ENCODE measurements at places on chromosomes 7 and 10.

- DNase-seq: no peak
Observed at GRCh38 chr10:71396711-71397295, at the start of gene CDH23. TSS of gene CDH23 (plus strand) at chr10:71396920. CDS start at chr10:71439832, 42,912 bp downstream.

DNA sequence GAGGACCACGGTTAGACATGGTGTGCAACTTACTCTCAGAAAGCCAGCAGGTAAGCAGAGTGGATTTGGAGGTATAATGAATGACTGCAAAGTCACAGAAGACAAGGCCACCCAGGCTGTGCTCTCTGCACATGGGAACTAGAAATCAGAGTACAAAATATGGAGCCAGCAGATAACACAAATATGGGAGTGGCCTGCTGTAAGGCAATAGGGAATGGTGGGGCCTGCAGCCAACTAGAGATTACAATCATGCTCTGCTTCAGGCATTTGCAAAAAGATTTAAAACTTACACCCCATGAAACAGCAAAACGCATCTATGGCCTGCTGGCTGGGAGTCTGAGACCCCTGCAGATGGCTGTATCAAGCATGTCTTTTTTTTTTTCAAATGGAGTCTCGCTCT is 47.0 kb downstream of the RGS10 start:
- DNase-seq: no peak

DNA sequence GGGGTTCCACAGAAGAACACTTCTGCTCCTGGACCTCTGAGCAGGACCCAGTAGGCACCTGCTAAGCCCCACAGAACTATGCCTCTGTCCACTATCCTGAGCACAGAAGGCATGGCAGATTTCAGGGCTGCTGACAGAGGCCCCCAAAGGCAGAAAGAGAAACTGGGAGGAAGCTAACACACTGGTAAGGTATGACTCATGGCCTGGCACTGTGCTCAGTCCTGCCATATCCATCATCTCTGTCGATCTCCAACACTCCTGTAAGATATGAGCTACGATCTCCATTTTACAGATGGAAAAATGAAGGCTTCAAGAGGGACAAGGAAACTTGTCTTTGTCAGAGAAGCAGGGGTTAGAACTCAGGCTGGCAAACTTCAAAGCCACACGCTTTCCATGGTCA is 62.2 kb downstream of the GRID1 start:
- DNase-seq: no peak

DNA sequence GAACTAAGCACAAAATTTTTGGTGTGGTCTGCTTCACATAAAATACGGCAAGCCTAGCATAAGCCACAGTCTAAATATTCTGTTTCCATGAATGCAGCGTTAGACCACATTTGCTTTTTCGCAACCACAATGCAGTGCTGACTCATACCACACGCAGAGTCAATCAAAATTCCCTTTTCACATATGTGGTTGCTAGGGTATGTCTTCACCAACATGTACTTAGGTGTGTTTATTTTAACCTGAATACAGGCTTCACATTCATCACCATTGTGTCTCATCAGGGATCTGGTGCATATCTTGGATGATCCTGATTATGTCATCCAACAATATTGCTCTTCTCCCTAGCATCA is 90.8 kb downstream of the CHN2 start:
- peak; percentile 12 for DNase-seq

DNA sequence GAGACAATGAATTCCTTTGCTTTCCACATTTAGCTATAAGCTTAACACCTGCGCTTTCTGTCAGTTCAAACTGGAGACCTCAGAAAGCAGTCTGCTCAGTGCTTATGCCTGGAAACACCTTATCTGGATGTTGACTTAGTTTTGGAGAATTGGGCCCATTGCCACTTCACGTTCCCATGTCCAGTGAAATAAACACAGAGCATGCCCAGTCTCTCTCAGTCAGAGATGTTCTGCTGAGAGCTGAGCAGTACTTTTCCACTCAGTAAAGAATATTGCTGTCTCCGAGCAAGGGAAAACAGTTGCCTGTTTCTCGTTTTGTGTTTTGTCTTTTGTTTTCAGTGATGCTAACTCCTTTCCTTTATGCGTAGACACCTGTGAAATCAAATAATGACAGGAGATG is 83.2 kb upstream of the PRR15 start:
- DNase-seq: no peak

- no peak for DNase-seq
Observed at GRCh38 chr10:29022513-29022912, 266.4 kb upstream of the LYZL1 start.

DNA sequence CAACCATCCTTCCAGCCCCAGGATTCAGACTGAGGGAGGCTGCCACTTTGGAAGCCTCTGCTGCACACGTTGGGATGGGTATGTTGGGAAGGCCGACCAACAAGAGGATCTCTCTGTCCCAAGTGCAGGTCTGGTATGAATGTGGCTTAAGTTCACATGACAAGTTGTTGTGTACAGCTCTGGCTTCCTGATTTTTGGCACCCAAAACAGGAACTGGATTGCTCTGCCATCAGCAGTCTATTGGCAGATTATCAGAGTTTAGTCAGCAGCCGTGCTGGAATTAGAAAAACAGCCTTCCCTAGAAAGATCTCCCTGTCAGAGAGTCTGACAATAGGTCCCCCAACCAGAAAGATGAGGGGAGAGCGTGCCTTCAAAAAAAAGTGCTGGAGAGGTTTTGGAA is 66.9 kb downstream of the GOLGA7B start:
- DNase-seq: no peak

DNA sequence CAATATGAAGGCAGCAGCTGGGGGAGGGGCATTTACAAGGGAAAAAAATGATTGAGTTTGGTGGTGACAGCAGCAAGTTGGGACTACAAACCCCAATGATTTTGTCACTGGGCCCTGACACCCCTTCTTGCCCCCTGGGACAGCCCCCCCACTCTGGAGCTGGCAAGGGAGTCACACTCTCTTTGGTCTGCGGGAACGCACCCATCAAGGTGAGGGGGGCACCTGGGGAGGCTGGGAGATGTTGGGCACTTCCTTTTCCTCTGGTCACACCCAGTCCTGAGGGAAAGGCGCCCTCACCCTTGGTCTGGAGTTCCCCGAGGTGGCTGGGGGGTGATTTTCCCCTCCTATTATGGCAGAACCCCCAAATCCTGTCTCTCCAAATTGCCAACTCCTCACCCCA is 24.4 kb downstream of the EPHB4 start:
- DNase-seq: no peak

DNA sequence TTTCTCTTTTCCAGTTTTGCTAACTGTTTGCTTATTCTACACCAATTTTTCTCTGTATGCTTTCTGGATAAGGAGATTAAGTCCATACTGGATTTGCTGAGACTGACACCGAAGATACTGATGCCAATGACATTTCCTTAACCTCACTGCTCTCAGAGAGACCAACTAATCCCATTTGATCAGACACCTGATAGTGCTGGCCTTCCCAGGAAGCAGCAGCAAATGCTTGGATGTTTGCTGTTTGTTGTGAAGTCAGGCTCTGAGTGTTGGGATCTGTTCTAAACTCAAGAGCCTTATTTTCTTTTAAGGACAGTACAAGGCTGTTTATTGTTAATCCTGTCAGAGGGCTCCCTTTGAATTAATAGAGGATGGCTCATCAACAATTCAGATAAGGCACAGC is 143.3 kb downstream of the ANK3 start:
- DNase-seq: no peak

DNA sequence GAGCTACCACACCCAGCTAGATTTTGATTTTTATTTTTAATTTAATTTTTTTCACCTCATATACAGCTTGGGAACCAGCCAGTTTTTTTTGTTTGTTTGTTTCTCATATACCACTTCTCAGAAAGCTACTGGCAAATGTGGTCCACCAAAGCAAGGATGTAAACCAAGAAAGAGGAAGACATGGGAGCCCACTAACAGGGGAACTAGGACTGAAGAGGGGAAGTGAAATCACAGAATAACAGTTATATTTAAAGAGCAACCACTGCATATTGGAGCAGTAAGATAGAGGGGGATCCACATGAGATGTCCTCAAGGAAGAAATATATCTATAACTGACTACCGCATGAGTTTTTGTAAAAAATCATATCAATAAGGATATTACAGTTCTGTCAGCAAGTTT is 10.5 kb downstream of the CPVL start:
- no peak for DNase-seq

- no peak for DNase-seq
Observed at GRCh38 chr7:13236026-13236425, 548.6 kb downstream of the ARL4A start.

DNA sequence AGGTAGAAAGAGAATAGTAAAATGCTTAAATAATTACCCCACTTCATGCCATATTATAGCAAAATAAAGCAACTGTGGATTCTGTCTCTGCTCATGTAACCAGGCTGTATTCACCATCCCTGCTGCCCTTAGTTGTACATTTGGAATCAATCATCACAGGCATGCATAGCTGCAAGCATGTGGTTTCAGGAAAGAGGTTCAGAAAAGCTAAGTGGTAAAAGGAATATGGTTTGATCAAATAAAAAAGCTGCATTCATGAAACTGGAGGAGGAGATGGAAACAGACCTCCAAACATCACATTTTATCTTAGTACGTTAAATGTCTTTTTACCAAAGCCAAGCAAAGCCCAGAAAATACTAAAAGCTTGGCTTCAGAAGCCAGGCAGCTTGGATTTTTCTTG is 81.3 kb downstream of the ADAM22 start:
- DNase-seq: no peak

DNA sequence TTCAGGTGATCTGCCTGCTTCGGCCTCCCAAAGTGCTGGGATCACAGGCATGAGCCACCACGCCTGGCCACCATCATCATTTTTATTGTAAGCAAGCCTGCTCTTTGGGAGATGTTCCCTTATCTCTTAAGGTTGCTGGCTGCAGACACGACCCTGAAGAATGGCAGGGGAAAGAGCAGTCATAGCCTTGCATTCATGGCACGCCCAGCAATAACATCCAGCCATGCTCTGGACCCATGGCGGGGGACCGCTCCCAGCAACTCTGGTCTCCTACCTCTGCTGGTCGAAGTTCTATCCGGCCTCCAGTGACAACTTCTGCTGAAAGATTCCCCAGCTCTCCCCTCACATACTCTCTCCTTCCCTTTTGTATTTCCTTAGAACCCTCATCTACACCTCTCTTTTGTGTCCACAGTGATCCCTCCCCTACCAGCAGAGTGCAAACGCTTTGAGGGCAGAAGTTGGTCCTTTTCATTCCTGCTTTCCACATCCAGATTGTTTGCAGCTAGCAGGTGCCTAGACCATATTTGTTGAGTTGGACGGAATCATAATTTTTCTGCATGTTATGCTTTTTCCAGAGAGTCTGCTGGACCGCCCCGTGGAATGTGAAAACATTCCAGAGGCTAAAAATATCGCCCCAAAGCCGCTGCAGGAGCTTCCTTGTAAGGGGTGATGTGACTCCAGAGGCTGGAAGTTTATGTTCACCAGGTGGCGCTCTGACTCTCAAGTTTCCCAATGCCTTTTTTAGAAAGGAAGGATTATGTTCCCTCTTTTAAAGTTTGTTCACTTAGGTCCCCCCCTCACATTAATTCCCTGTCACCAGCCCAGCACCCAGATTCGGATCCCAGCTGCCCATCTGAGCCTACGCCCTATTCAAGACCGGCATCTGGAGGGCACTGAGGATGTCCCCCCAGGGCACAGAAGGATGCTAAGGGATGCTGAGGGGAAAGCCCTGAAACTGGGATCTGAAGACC is 4.3 kb upstream of the MARVELD1 start:
- no peak for DNase-seq

DNA sequence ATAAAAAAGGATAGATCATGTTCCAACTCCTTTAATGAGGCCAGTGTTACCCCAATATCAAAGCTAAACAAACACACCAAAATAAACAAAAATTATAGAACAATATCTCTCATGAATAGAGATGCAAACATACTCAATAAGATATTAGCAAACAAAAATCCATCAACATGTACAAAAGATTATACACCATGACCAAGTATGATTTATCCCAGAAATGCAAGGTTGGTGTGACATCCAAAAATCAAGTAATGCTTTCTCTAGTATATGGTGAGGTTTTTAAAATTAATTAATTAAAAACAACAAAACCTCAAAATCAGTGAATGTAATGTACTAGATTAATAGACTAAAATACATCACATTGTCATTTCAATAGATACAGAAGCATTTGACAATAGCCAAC is 11.0 kb upstream of the MSMB start:
- DNase-seq: no peak

DNA sequence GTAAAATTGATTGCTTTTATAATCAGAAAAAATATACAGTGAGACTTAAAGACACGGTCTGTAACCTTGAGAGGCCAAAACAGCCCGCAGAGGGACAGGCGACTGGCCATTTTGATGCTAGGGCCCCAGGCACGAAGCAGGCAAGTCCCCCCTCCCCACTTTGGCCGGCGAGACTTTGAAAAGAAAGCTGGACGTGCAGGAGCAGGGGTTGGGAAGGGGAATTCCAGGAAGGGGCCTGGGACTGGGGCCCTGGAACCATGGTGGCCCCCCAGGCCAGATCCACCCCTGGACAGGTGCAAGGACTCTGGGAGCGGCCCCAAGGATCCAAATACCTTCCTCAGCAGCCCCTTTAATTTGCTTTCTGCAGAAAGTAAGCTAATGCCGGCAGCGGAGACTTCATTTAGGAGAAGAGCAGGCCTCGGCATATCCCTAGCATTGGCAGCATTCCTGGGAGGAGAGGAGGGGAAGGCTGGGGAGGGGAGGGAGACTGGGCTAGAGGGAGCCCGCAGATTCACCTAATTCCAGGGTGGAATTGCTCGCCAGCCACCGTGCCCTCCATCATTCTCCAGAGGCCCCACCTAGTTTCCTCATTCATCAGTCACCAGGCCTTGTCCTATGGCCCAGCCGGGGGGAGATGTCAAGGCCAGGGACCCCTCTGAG is 24.9 kb upstream of the TNRC18 start:
- no peak for DNase-seq

GRCh38 chr10:66927971-66928770 is 2.3 kb downstream of the LRRTM3 start:
- no peak for DNase-seq

DNA sequence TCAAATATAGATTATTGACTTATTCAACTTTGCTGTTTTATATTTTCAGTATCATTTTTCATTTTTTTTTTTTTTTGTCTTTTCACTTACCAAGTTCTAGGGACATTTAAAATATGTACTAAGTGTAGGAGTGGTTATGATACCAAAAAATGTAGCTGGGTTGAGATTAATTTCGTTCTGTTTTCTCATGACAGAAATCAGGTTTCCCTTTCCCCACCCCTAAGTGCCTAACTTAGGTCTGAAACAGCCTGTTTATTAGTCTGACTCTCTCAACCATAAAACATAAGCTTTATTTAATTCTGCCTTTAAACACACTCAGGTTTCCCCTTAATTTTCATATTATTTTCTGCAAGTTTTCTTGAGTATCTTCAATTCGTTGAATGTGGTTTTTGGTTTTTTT is 22.1 kb downstream of the TMEM106B start:
- DNase-seq: no peak
